ENCODE measurements at places on chromosomes 5 and 9.

- DNase-seq = no peak
Measured at GRCh38 chr5:57199866-57200265, 26.0 kb downstream of the GPBP1 start.

DNA sequence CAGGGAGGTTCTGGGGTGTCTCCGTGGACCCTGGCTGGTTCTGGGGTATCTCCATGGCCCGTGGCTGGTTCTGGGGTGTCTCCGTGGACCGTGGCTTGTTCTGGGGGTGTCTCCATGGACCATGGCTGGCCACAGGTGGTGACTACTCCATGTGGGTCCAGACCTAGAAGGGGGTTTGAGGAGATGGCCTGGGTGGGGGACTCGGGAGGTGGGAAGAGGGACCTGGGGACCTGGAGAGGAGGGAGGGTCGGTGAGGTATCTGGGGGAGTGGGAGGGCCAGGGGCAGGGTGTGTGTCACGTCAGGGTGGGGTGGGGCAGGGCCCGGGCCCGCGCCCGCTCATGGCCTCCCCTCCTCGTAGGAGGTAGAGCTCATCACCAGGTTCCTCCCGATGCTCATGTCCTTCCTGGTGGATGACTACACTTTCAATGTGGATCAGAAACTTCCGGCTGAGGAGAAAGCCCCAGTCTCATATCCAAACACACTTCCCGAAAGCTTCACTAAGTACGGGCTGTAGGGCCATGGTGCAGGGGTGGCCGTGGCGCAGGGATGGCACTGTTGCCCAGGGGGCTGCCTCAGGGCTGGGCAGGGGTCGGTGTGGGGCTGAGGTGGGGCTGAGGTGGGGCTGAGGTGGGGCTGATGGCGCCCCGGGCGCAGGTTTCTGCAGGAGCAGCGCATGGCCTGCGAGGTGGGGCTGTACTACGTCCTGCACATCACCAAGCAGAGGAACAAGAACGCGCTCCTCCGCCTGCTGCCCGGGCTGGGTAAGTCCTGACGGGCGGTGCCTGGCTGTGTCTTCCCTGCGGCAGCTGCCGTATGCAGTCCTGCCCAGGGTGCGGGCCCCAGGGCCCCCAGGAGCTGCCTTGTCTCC, 10.7 kb upstream of the TOR4A start:
- no peak for DNase-seq

DNA sequence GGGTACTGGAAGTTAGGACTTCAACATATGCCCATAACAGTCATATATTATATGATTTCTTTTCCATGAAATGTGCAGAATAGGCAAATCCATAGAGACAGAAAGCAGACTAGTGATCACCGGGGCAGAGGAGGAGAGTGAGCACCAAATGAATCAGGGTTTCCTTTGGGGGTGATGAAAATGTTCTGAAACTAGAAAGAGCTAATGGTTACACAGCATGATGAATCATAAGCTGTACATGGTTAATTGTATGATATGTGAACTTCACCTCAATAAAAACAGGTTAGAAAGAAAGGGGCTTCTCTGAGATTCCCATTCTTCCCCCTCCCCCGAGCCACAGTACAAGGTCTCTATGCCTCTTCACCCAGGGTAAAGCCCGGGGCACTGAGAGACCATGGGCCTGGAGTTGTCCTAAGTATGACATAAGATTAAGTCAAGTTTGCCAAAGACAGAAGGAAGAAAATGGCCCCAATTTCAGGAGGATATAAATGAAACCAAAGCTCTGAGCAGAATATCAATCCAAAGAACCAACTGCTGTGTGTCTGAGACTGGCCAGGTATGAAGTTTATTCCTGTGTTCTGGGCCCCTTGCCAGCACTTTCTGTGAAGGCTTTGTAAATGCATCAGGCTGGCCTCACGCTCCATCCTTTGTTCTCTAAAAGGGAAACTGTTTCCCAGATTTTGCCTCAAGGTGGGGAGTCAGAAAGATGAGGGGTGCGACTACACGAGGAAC, 243.8 kb downstream of the CDK5RAP2 start:
- no peak for DNase-seq

GRCh38 chr5:105953616-105954015, 1717.1 kb downstream of the EFNA5 start:
- no peak for DNase-seq

DNA sequence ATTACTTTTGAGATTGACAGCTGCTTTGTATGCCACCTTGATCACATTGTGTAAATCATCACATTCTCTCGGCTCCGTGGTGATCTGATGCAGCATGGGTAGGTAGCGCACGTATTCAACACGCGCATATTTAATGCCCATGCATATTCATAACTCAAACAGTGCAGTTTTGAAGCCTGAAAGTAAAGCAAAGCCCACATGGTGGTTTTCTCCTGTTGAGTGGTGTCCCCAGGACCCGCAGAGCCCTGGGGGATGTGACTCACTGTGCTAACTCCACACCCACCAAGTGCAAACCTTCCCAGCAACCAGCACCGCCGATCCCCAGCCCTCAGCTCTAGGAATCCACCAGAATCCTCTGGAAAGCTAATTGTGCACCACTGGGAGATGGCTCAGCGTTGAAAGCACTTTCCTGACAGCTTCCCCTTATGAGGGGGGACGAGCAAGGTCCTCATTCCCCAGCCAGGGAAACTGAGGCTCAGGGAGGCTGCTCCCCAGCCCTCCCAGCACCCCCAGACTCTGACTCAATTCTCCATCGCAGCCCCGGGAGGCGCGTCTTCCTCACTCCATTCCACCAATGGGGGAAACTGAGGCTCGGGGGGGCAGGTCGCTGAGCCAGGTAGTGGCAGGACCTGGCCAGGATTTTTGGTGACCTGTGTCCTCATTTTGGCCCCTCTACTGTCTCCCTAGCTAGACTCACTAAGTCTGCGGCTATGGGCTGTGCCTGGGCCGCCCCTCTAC, 46.4 kb downstream of the SARDH start:
- no peak for DNase-seq
